ENCODE measurements at places on chromosomes 1 and 21.

- no peak for DNase-seq
Observed at GRCh38 chr21:29238967-29239290, 59.8 kb upstream of the BACH1 start.

DNA sequence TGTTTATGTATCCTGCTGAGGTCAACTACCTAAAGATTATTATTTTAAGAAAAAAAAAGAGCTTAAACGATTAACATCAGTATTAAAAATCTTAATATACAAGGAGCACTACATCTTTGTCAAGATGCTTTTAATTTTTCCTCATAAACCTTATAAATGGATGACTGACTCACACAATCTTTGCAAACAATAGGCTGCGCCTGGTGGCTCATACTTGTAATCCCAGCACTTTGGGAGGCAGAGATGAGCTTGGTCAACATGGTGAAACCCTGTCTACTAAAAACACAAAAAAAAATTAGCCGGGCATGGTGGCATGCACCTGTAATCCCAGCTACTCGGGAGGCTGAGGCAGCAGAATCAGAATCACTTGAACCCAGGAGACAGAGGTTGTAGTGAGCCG, 1.7 kb downstream of the KHDC4 start:
- DNase-seq, result no peak

- DNase-seq, result no peak
Observed at GRCh38 chr1:155017946-155018316, 15.3 kb downstream of the ZBTB7B start.

GRCh38 chr1:4219826-4220225, 319.8 kb upstream of the C1orf174 start:
- DNase-seq, result no peak

- DNase-seq, result no peak
Observed at GRCh38 chr1:39462074-39462473, 29.4 kb upstream of the BMP8A start.

DNA sequence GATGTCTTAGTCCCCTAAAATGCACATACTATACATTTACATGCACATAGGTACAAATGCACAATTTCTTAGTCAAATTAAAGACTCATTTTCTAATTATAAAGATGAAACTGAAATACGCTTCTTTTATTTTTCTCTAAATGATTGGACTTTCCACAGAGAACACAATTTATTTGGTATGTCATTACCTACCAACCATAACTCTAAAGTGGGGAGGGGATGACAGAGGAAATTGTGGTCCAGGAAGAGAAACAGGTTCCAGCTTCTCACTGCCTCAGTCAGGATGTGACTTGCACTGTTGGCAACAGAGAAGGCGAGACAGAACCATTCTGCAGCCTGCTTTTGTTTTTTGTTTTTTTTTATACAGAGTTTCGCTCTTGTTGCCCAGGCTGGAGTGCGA, 1189.2 kb downstream of the PLA2G4A start:
- DNase-seq, result no peak

- DNase-seq, result no peak
Observed at GRCh38 chr1:181767001-181767708, 283.8 kb downstream of the CACNA1E start.

- DNase-seq, result no peak
Observed at GRCh38 chr1:2941907-2942306, 79.4 kb upstream of the ACTRT2 start.

DNA sequence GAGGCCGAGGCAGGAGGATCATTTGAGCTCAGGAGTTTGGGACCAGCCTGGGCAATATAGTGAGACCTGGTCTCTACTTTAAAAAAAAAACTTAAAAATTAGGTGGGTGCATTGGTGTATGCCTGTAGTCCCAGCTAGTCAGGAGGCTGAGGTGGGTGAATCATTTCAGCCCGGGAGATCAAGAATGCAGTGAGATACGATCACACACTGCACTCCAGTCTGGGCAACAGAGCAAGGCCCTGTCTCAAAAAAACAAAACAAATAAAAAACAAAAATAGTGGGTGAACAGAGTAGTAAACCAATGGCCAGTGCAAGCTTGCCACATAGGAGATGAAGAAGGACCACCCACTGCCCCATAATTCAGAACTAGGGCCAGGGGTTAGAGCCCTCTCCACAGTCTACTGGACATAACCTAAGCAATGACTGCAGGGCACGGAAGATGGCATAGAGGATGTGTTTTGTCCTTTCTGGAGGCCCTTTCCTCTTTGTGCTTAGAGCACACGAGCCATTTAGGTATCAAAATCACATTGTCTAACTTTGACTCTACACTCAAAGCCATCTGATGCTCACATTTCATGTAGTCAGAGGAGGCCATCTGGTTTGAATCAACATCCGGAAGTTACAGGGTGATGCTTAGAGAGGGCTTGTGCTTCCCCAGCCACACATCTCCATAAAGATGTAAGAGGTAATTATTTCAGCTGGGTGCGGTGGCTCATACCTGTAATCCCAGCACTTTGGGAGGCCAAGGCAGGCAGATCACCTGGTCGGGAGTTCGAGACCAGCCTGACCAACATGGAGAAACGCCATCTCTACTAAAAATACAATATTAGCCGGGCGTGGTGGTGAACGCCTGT, 12.6 kb downstream of the CD2 start:
- DNase-seq, result peak; percentile 56

GRCh38 chr1:181097242-181097641, 8.7 kb downstream of the IER5 start:
- no peak for DNase-seq

- DNase-seq, result no peak
Observed at GRCh38 chr1:85042413-85042812, 5.9 kb downstream of the MCOLN3 start.

- DNase-seq, result no peak
Observed at GRCh38 chr1:200880212-200880611, 7.4 kb downstream of the GPR25 start.

DNA sequence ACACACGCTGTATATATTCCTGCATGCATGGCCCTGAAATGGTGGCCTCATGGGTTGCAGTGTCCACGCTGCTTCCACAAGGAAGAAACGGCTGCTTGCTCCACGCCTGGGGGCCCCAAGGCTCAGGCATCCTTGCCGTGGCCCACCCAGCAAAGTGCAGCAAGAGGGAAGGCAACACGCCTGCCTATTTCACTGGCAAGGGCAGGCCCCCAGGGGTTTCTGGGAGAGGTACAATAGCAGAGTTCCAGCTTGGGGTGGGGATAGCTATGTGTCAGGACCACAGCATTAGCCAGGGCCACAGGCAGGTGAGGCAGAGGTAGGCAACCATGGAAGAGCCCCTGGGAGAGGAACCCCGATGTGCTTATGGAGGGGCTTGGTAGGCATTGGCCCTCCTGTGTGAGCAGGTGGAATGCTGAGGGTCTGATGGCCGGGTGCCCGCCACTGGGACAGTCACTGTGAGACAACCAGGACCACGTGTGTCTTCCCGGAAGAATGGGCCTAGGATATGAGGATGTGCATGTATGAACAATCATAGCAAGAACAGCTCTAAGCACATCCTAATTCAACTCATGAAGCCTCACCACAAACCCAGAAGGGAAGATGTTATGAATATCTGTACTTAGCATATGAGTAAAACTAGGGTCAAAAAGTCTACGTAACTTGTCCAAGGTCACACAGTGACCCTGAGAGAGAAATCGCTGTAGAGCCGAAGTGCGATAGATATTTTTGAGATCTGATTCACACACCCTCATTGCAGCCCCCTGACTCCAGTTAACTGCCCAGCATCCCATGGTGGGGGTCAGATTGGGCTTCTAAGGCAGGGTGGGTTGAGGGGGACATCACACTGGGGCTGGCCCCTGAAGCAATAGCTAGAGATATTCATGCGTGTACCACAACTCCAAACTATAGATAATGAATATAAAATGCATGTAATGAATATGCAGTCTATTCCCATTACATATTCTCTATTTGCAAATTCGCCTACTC, 11.8 kb downstream of the TFF2 start:
- DNase-seq, result no peak

DNA sequence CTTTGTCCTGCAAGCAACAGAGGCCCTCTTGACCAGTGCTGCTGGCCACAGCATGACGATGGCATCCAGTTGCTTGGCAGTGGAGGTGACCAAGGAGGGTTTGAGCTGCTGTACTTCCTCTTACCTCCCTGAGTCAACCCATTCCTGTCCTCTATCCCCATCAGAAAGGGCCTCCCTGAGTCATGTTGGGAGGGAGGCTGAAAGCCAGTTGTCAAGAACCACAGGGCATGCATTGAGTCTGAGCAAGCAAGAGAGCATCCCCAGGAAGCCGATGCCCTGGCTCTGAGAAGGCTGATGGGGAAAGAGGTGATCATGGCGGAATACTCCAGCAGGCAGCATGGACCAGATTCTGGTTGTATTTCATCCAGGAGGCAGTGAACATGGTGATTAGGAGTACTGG, 69.6 kb downstream of the LACTBL1 start:
- no peak for DNase-seq

DNA sequence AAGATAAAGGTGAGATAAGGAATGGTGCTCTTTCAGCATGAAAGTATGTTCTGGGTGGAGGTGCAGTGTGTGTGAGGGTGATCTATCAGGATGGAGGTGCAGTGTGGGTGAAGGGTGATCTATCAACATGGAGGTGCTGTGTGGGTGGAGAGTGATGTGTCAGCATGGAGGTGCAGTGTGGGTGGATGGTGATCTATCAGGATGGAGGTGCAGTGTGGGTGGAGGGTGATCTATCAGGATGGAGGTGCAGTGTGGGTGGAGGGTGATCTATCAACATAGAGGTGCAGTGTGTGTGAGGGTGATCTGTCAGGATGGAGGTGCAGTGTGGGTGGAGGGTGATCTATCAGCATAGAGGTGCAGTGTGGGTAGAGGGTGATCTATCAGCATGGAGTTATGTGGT, 12.3 kb upstream of the MAP10 start:
- DNase-seq, result no peak

GRCh38 chr1:47658161-47658920, 220.5 kb downstream of the FOXD2 start:
- DNase-seq, result no peak

DNA sequence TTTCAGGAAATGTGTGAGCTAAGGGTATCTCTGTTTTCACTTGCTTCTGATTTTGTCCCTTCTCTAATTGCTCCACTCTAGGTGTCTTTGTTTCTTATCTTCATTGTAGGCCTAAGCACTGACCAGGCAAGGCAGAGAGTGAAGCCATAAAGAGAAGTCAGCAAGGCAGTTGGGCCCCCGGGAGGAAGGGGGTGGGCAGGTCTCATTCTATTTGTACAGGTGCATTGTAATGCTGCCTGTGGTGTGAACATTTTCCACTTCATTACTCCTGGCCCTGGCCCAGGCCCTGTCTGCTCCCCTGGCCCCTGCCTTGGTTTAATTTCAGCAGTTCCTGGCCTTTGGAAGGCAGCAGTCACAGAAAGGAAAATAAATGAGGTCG, 86.4 kb upstream of the JUN start:
- no peak for DNase-seq

DNA sequence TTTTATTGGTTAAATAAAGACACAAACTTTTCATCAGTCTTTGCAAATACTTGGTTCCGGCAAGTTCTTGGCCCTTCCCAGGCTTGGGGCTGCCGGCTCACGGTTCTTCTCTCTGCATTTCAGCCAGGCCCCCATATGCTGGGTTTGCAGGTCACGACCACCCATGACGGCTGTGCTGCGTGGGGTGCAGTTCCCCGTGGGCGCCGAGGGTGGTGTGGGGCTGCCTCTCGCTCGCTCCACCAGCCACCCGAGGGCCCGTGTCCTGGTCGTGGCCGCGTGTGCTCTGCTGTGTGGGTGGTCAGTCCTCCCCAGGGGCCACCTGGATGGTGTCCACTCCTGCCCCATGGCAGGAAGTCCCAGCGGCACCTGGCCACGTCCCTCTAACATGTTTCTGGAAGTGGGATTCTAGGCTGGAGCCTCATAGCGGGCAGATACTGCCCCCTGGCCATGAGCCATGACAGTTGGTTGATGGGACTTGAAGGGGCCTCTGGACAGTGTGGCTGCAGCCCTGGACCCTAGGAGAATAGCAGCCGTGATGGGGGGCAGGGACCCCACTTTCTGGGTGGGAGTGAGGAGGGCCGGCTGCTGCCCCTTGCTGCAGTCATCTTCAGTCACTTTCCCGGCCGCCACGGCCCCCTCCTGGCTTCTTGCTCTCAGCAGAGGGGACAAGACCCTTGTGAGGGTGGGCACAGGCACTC, 46.3 kb downstream of the SKI start:
- no peak for DNase-seq

DNA sequence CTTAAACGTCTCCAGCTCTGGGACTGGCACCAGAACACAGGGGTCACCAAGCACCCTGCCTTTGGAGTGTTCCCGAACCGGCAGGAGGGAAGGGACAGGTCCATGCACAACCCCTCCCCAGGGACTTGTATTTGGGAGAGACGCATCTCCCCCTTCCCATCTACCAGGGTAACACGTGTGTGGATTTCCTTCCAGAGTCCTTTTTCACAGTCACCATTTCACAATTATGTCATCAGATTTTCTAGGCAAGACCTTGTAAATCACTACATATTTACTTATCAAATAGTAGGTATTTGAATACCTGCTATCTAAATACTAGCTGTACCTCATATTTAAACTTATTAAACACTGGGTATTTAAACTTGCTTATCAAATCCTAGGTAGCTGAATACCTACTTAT, 57.4 kb upstream of the AJAP1 start:
- no peak for DNase-seq

- DNase-seq, result no peak
Observed at GRCh38 chr1:167562702-167563101, 9.1 kb upstream of the CREG1 start.

GRCh38 chr21:25722631-25723030, 12.1 kb downstream of the ATP5PF start:
- DNase-seq, result no peak

GRCh38 chr1:20073256-20073655, 3.3 kb downstream of the PLA2G5 start:
- DNase-seq, result no peak

DNA sequence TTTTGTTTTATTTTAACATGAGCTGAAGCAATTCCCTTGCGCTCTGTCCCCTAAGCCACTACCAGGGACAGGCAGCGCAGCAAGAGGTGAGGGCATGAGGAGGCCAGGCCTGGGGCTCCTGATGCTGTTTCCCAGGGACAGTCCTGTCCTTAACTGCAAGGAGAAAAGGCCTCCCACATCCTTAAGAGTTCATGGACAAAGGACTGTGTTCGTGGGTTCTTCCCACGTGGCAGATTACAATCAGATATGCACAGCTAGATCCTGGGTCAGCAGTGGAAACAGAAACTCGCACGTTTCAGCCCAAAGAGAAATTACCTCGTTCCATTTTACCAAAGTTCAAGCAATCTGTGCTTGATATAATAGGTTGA, 85.8 kb downstream of the MIS18A start:
- no peak for DNase-seq

- no peak for DNase-seq
Observed at GRCh38 chr1:78377356-78377928, 113.3 kb upstream of the PTGFR start.
